ENCODE measurements at places on chromosomes 16 and 17.

GRCh38 chr17:15406081-15406480, 61.3 kb downstream of the CDRT4 start:
- no peak for DNase-seq

DNA sequence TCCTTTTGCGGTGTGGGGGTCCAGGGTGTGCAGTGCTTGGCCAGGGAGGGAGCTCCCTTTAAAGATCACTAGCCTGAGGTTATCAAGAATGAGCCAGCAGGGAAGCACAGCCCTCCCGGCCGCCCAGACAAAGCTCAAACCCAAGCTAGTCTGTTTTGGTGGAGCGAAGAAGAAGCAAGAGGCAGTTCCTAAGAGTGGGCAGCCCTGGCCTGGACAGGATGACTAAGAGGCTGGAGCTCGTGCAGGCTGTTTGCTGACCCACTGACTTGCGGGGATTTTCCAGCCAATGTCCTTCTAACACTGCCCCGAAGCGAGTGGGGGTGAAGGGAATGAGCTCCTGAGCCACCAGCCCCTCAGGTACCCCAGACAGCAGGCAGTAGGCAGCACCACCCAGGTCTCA, 134.4 kb downstream of the COPRS start:
- no peak for DNase-seq

DNA sequence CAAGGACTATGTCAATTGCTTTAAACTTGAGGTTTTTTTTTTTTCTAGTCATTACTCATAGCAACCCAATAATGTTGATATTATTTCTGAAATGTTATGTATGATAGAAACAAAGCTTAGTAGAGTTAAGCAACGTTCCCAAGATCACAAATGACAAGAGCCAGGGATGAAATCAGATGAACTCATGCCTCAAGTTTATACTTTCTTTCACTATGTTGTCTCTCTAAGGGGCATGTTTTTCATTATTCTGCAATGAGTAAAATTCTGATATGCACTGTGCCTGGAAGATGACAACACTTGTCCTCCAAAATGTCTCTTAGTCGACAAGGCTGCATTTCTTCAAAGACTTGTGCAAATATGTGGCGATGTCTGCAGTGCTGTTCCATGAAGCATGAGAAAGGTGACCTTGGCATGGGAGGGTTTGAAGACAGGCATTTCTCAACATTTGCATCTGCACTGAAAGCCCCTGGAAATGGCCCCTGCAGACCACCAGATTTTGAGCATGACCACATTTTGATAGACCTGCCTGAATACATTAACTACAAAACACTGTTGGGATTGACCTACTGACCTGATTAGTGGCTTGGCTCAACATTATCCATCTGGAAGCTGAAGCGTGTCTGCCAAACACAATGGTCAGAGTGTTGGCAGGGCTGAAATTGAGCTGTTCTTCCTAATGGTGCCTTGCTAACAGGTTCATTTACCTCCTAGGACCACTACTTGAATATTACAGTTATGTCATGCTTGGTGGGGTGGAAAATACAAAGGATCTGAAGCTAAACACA, 1027.5 kb downstream of the CDH11 start:
- DNase-seq, result no peak

DNA sequence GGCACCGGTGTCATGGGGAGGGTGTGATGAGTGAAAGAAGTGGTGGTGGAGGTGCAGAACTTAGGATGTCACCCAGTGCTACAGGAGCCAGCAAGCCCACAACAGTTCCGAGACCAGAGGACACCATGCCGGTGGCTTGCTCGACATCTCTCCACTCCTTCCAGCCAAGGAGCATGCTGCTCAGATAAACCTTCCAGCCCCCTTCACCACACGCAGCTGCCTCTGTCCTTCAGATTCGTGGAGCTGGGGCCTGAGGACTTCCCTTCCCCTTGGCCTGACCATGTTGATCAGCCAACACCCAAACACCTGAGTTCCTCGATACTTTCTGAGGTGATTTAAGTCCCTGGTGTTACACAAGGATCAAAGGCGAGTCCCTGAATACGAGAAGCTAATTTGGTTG, 188.8 kb upstream of the FOXF1 start:
- DNase-seq, result no peak

- DNase-seq, result peak; percentile 87
Measured at GRCh38 chr16:30417529-30418349, 10.3 kb downstream of the ZNF771 start.

- DNase-seq, result no peak
Measured at GRCh38 chr17:40921026-40921425, 16.4 kb downstream of the KRT23 start.

GRCh38 chr17:37567538-37567937, 41.7 kb downstream of the SYNRG start:
- no peak for DNase-seq

DNA sequence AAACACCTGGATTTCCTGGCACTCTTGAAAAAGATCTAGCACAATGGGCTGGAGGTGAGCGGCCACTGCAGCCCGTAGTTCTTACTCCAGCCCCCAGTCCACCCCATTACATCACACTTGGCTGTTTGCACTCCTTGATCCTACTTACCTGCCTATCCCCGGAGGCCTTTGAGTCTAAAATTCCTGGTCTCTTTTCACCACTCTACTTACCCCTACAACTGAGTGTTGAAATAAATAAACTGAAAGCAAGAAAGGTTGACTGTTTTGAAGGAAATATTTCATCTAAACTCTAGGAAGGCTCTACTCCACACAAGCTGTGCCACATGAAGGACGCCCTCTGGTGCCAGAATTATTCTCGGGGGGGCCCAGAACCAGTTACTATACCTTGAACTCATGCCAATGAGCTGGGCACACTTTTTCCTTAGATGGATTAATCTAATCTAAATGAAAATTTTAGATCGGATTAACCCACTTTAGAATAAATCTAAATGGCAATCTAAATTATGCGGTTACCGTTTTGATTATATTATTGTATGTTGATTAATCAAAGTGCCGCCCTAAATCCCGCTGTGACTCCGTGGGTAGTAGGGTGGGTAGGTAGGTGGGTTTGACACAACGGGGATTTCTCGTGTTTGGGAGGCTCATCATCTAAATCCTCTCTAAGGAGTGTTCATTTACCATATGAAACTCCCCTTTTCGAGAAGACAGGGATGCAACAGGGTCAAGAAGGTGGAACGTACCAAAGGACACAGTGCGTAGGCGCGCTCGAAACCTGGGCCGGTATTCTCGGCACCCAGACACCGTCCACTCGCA, 651 bp upstream of the EIF1 start:
- peak; percentile 69 for DNase-seq

GRCh38 chr16:78108451-78108850, 9.0 kb downstream of the WWOX start:
- no peak for DNase-seq

GRCh38 chr16:21646721-21647561, 5.5 kb downstream of the IGSF6 start:
- no peak for DNase-seq

- no peak for DNase-seq
Measured at GRCh38 chr16:19481296-19481695, 40.6 kb downstream of the GDE1 start.

DNA sequence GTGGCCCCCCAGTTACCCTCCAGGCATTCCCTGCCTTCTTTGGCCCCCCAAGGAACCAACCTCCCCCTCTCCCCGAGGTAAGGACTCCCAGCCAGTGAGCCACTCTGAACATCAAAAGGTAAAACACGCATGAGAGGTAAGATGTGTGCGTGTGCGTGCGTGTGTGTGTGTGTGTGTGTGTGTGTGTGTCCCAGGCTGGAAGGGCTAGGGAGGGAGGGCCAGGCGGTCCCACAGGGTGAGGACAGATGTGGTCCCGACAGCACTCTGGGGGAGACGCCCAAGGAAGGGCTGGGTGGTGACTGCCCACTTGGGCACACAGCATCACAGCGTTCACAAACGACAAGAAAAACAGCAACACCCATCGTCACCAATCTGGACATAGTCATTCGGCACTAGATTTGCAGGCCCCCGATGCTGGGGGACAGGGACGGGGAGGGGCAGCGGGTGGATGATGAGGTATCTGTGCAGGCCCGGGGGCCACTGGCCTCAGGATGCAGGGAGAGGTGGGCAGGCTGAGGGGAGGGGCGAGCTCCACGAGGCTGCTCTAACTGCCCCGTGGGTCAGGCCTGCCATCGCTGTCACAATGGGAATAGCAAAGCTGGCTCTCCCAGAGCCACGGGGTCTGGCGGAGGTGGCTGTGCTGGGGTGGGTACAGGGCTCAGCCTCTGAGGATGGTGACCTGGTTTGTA, 16.3 kb downstream of the MNT start:
- no peak for DNase-seq

GRCh38 chr16:69055008-69055407, 50.4 kb upstream of the HAS3 start:
- DNase-seq, result no peak

GRCh38 chr17:79777120-79777893, 641 bp upstream of the CBX2 start:
- DNase-seq, result peak; percentile 55

DNA sequence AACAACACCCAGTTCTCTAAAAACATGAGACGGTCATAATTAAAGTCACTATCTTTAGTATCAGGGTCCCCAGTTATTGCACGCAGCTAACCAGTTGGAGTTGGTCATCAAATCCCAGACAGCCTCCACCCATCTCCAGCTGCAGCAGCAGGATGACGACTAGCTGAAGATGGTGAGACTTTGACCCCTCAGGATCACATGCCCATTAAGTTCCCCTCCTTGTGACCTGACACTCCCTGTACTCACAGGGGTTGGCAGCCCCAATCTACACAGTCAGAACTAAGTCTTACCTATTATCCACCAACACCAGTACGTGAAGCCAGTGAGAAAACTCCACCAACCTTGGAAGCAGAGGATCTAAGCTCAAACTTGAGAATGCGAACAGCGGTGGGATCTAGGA, 37.7 kb upstream of the IRX5 start:
- DNase-seq, result no peak

GRCh38 chr17:56801459-56802178, 32.1 kb downstream of the C17orf67 start:
- no peak for DNase-seq

- no peak for DNase-seq
Measured at GRCh38 chr16:69514356-69514755, 51.4 kb upstream of the NFAT5 start.

- DNase-seq, result peak; percentile 29
Measured at GRCh38 chr17:49694847-49695697, 12.7 kb downstream of the SLC35B1 start.

- DNase-seq, result no peak
Measured at GRCh38 chr17:40558890-40559563, 6.2 kb downstream of the CCR7 start.

DNA sequence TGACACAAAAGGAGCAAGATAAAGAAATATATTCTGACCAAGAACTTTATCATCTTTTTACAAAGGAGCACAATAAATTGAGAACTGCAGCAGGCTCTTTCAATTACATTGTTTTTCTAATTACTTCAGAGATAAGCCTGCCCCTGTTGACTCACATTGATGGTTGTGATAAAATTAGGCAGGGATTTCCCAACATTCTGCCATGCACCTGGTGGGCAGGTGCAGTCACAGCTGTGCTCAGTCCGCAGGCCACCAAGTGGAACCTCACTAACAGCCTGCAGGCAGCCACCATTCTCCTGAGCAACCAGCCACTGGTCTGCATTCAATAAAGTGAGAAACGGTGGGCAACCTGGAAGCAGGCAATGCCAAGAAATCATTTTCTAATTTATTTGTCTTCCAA, 5.1 kb downstream of the FANCA start:
- no peak for DNase-seq
